ENCODE measurements at places on chromosomes 12 and 14.
A peak's percentile ranks its signal among the peaks of the same experiment; 100 is the strongest.

- DNase-seq = no peak
Observed at GRCh38 chr14:54919330-54919729, 16.7 kb upstream of the GCH1 start.

DNA sequence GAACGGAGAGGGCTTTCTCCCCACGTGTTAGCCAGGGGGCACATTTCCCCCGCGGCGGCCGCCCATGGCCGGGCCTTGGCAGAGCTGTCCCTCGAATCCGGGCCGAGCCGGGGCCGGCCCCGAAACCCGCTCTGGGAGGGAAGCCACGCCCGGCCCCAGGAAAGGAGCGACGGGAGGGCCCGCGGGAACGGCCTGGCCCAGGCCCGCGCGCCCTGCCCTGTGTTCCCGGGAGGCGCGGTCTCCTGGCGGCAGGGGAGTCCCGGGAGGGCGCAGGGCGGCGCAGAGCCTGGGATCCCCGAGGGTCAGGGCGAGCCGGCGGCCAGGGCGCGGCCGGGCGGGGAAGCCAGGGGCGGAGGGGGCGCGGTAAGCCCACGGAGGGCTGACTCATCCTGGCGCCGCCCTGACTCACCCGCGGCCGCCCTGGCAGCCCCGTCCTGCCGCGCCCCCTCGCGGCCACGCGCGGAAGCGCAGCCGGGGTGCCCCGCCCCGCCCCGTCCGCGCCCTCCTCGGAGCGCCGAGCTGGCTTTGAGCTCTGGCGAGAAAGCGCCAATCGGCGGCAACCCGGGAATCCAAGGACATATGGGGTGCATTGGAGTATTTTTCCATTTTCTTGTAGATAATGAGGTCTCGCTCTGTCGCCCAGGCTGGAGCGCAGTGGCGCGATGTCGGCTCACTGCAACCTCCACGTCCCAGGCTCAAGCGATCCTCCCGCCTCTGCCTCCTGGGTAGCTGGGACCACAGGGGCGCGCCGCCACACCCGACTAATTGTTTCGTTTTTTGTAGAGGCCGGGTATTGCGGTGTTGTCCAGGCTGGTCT lies 31.8 kb upstream of the PLEKHG6 start:
- peak; percentile 82 for DNase-seq

- DNase-seq = no peak
Observed at GRCh38 chr12:129394177-129394825, 509.5 kb downstream of the TMEM132D start.

GRCh38 chr14:44812672-44813071 lies 149.1 kb downstream of the KLHL28 start:
- no peak for DNase-seq

- DNase-seq = peak; percentile 92
Observed at GRCh38 chr14:72439707-72440106, 454.2 kb downstream of the DPF3 start.

GRCh38 chr12:50006280-50006679 lies 19.0 kb downstream of the RACGAP1 start:
- no peak for DNase-seq

- no peak for DNase-seq
Observed at GRCh38 chr12:39329018-39329417, 113.9 kb downstream of the KIF21A start.

DNA sequence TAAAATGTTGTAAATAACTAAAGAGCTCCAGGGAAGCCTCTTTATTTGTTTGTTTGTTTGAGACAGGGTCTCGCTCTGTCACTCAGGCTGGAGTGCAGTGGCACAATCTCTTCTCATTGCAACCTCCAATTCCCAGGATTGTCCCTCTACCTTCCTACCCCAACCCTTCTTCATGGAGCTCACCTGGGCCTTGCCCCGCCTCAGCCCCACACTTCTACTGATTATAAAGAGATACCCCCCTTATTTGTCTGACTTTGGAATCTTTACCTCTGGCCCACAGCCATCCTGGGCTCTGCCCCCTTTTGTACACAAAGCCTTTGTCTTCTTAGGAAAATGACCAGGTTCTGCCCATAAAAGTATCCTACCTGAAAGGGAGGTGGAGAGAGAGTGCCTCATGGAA lies 9.1 kb upstream of the BLTP3B start:
- no peak for DNase-seq

- DNase-seq = no peak
Observed at GRCh38 chr14:104216457-104216856, 78.1 kb downstream of the KIF26A start.

DNA sequence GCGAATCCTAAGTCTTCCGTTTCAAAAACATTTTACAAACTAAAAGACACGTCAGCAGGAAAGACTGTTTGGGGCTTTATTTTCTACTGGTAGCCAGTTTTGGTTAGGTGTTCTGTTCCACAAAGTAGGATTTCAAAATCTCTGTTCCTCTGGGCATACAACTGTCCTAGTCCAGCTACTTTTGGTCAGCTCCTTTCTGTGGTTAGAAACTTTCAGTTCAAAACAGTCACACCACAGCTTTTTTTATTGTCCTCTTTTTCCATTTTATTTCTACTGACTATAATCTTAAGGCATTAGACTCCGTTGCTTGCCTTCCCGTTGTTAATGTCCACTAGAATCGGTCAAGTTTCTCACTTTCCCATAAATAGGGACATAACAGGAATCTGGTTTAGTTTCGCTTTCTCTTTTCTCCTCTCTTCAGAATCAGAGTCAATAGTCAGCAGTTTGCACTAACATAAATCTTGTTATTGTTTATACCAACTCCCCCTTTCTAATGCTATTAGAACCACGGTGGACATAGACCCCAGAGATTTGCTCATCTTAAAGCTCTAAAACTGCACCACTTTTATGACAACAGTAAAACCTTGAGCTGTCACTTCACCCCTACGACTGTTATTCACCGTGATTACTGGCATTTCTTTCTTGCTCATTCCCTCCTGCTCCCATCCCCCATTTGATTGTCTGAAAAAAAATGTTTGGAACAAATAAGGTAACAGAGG lies 41.5 kb upstream of the NPAS3 start:
- no peak for DNase-seq

GRCh38 chr12:93134893-93135285 lies 205.8 kb upstream of the EEA1 start:
- no peak for DNase-seq

- no peak for DNase-seq
Observed at GRCh38 chr12:66115071-66115600, 15.4 kb downstream of the LLPH start.

DNA sequence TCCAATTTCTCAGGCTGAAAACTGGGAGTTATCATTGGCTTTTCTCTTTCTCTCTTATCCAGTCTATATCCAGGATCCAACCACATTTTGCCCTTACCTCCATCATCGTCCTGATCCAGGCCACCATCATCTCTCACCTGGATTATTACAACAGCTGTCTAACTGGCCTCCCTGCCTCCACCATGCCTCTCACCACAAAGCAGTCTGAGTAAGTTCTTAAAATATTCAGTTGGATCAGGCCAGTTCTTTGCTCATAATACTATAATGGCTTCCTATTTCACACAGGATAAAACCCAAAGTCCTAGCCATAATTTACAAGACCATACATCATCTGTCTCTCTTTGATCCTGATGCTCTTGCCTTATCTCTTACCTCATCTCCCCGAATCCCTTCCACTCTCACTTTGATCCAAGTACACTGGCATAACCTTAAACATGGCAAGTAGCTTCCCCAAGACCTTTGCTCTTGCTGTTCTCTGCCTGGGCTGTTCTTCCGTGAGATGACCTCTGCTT lies 133.4 kb upstream of the RAP1B start:
- DNase-seq = no peak

DNA sequence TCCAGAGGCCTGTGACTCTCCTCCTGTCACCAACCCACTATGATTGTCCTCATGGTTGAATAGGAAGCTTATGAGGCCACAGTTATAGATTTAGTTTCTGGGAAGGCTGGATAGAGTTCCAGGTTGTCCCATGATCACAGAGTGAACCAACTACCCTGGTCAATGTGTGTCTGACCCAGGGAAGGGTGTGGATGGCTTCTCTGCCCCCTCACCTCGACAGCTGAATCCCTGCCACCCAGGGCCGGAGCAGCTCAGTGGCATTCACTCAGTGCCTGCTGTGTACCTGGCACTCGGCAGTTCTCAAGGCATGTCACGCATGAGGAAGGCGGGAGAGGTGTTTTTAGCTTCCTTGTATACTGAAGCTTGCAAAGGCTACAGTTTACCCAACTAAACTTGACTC lies 43.2 kb downstream of the JDP2 start:
- no peak for DNase-seq

GRCh38 chr12:27968972-27969623 lies 3.4 kb downstream of the PTHLH start:
- DNase-seq = no peak

GRCh38 chr14:54366736-54367735 lies 29.8 kb upstream of the CDKN3 start:
- peak; percentile 42 for DNase-seq

DNA sequence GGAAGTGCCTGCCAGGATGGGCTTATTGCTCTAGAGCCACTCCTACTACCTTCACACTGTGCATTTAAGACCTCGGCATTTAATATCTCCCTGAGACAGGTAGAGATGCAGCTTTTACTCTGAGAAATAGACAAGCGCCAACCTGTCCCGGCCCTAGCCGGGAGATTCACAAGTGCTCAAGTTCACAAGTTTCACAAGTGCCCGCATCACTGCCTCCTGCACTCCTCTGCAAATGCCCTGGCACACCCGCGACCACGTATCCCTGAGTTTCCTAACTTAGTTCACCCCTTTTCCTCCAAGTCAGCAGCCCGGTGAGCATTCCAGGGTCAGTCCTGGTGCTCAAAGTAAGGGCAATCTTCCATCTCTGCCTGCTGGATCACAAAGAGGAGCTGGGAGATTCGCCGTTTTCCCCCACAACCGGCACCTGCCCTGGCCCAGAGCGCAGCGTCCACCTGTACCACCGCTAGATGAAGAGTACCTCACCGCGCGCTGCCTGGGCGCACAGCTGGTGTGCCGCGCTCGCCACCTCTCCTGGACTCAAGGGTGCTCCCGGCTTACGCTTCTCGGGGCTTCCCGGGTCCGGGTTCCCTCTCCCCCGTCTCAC lies 5.0 kb upstream of the SLC38A4 start:
- no peak for DNase-seq

DNA sequence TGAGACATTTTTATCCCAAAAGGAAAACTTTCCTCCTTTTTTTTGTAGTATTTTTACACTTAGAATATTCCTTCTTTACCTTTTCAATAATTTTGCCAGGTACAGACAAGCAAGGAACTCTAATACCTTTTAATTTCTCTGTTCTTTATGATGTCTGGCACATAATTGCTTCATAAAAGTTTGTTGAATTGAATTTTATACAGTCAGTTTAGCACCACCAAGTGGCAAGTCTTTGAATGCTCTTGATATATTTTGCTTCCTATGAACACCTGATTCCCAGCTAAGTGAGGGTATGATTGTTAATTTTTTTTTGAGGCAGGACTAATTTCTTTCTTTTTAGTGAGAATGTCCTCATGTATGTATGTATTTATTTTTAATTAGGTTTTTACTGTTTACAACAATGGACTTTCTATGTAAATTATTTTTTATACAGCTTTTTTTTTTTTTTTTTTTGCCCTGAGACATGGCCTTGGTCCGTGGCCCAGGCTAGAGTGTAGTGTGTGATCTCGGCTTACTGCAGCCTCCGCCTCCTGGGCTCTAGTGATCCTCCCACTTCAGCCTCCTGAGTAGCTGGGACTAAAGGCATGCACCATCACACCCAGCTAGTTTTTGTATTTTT lies 6.9 kb downstream of the TBC1D15 start:
- no peak for DNase-seq

- no peak for DNase-seq
Observed at GRCh38 chr14:106613256-106613655, 1086.9 kb downstream of the TMEM121 start.

- no peak for DNase-seq
Observed at GRCh38 chr12:39846971-39847650, 227.5 kb upstream of the ABCD2 start.

DNA sequence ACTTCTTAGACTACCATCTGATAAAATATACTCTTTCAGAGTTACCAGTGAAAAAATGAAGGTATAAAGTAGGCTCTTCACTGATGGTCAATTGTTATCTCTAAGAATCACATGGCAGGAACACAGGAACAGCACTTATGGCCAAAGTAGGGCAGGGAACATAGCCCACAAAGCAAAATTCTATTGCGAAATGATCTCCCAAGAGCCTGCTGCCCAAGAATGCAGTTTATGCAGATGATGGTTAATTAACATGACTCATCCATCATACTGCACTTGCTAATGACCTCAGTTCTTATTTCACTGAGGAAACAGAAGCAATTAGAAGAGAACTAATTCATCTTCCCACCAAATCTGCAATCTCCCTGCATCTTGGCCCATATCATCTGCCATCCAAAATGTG lies 133.8 kb downstream of the SLC2A13 start:
- no peak for DNase-seq

- no peak for DNase-seq
Observed at GRCh38 chr14:59093902-59094301, 94.6 kb upstream of the DAAM1 start.

GRCh38 chr14:23076785-23077408 lies 18.0 kb downstream of the ACIN1 start:
- DNase-seq = peak; percentile 37

DNA sequence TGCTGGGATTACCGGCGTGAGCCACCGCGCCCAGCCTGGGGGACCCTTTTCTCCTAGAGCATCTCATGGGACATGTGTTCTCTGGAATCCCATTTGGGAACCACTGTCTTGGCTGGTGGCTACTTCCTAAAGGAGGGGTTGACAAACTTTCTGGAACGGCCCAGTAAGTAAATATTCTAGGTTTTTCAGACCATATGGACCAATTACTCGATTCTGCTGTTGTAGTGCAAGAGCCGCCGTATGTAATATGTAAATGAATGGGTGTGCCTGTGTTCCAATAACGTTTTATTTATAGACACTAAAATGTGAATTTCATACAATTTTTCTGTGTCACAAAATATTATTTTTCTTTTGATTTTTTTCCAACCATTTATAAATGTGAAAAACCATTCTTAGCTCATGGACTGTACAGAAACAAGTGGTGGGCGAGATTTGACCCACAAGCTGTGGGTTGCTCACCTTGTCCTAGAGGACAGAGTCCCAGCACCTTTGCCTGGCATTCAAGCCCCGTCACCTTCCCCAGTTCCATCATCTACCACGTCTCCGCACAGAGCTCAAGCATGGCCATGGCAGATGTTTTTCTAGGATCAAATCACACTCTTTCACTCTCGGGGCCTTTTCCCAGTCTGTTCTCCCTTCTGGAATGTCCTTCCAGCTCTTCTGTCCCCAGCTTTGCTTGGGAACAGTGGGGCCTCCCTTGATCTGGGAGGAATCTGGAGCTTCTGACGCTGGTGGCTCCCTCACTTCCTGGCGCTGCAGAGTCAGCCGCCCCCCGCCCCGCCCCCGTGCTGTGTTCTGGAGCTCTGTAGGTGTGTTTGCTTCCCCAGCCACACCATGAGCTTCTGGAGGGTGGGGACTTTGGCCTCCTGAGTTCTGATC lies 17.9 kb upstream of the RCOR1 start:
- no peak for DNase-seq

DNA sequence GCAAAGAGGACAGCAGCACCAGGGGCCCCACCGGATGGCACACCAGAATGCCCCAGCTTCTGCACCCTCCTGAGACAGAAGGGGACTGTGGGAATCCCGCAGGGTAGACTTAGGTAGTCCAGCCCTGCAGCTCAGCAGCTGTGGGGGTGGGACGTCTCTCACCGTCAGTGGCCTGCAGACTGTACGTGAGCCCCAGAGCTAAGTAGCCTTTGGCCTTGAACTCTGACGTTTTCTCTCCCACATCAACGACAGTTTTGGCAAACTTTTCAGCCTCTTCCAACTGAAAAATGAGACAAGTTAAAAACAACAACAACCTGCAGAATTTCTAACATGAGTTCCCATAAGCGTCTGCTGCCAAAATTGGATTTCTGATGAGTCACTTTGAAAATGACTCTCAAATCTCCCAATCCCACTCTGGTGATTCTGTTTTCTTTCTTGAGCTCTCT lies 161.4 kb downstream of the TTC7B start:
- no peak for DNase-seq

GRCh38 chr14:72444701-72445100 lies 449.2 kb downstream of the DPF3 start:
- no peak for DNase-seq

Data from DND-41 (cell line).